ENCODE measurements at places on chromosomes 2 and 18.
A peak's percentile ranks its signal among the peaks of the same experiment; 100 is the strongest.

DNA sequence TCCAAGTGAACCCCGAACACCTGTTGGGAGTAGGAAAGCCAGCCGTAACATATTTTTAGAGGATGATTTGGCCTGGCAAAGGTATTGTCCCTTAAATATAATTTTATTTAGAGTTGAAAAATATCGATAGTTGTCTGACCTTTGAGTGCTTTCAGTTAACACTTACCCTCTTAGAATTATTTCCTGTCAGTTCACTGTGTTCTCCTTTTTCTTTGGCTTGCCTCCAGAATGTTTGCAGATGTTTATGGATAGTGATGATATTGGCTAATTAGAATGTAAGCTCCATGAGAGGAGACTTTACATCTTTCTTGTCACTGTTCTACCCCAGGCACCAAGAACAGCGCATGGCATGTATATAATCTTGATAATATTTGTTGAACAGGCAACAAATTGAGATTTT, 19.8 kb downstream of the PIKFYVE start:
- DNase-seq = no peak

DNA sequence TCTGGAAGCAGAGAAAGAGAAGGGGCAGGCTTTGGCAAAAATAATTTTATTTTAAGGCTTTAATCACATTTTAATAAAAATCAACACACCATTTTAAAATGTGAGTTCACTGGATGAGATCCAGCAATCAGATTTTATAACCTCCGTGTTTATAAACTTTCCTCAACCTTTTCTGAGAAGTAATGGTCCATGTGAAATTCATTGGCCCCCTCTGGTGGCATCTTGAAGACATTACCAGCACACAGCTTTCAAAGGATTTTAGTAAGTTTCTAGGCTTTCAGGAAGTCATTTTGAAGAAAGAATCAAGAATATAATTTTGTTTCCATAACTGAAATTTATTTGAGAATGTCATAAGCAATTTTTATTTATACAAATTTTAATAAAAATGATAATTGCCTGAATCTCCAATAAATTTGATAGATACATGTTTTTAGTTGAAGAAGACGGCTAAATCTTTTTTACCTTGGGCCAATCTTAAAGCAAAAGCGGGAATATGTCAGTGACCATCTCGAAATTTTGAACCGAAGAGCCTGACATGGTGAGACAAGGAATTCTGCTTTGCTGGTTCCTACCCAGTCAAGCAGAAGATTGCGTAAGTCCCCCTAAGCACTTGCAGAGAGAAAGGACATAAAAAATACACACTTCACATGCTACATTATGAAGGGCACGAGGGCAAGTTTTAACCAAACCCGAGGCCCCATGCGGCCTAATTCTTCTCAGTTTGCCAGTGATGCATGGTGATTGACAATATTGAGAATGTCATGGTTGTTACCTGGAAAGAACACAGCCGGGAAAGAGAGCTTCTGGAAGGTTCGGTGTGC, 128.4 kb upstream of the CBLN2 start:
- peak; percentile 43 for DNase-seq

DNA sequence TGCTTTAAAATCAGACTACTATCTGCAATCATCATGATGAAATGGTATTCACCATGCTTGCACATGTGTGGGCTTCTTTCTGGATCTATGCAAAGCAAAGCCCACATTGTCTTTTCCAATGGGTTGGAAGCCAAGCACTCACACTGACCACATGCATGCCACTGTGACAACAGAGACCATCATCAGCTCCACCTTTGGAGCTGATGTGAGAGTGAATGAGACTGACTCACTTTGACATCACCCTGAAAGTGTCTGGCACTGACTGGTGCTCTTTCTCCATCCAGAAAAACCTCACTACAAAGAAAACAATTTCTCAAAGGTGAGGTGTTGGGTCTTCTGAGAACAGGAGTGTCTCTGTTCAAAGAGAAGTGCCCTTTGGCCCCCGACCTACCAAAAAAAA, 4.7 kb downstream of the MYO5B start:
- no peak for DNase-seq

DNA sequence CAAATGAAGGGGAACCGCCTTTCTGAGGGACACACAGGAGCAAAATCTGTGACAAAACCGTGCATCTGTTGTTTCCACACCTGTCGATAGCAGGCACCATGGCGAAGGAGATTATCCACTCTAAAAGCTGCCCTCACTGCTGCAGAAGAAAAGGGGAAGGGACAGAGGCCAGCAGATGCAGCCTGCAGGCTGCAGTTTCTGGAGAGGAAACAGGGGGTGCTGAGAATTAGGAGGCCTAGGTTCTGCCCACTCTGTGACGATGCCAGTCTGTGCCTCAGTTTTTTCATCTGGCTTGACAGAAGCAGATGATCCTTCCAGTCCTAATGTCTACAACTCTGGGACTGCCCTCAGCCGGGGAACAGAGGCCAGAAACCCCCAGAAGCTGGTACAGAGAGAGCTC, 17.7 kb downstream of the PAX8 start:
- DNase-seq = no peak

DNA sequence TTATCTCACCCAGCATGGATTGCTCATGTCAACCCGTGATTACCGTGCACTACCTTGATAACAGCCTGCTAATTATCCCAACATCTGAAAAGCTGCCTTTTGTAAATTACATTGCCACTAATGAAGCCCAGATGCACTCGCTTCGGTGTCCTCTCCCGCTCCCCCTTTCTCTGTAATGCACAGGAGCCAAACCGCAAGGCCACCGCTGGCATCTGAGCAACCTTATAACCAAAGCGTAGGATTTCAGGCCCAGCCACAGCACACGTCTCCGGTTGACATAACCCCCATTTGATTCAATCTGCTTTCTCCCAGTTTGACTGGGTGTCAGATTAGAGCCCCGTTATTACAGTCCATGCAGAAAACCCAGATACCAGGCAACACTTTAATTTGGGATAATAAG, 341.2 kb downstream of the ALK start:
- no peak for DNase-seq

- peak; percentile 60 for DNase-seq
Measured at GRCh38 chr2:38155-38554, 8.2 kb downstream of the FAM110C start.

GRCh38 chr2:3741867-3742602, 38.7 kb downstream of the DCDC2C start:
- no peak for DNase-seq

DNA sequence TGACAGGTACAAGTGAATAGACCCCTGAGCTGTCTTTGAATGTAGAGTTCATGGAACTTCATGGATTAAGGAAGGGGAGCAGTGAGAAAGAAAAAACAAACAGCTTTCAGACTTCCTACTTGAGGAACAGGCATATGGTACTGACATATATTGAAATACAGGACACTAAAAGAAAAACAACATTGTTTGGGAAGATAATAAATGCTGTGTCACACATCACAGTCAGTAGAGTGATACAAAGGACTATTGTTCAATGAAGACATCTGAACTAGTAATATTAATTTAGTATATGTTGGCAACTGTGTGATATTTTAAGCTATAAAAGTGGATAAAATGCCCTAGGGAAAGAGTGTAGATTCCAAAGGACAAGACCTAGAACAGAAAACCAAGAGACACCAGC, 3.3 kb downstream of the DSC2 start:
- no peak for DNase-seq

- no peak for DNase-seq
Measured at GRCh38 chr2:141887363-141887762, 243.5 kb downstream of the LRP1B start.

GRCh38 chr18:10926621-10927161, 222.7 kb downstream of the PIEZO2 start:
- no peak for DNase-seq

DNA sequence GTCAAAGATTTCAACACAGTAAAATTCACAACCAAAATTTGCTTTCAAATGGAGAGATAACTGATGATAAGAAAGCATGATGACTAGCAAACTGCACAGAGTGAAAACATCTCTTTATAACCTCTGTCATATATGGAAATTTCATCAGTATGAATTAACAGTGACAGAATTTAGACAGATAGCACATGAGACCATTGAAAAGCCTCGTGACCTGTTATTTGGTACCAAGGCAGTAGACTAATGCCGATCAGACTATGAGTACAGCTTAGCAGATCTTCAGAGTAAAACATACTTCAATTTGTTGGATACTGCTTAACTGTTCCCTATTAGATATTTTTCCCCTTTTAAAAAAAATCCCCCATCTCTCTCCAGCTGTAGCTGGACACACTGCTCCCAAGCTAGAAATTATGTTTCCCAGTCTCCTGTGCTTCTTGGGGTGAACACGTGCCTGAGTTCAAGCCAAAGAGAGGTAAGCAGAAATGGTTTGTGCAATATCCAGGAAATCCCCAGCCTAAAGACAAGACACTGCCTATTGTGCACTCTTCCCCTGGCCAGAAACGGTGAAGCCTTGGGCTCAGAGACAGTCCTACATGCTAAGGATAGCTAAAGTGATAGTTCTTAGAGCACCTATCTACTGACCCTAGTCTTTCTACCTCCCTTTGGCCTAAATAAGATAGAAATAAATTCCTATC, 256.1 kb downstream of the NCKAP5 start:
- no peak for DNase-seq

- DNase-seq = no peak
Measured at GRCh38 chr2:85049236-85049635, 78.3 kb downstream of the KCMF1 start.

GRCh38 chr18:55422456-55423180, 165.4 kb downstream of the TCF4 start:
- no peak for DNase-seq

GRCh38 chr2:95048825-95049682, 23.5 kb downstream of the MAL start:
- no peak for DNase-seq

GRCh38 chr2:64792995-64793639, 139.4 kb upstream of the SERTAD2 start:
- DNase-seq = peak; percentile 27

DNA sequence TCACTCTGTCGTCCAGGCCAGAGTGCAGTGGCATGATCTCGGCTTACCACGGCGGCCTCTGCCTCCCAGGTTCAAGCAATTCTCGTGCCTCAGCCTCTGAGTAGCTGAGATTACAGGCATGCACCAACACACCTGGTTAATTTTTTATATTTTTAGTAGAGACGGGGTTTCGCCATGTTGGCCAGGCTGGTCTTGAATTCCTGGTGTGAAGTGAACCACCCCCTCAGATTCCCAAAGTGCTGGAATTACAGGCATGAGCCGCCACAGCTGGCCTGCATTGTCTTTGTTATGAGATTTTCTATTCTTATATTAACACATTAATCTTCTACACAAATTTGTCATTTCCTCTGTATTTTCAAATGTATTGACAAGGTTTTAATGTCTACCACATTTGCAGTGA, 75.2 kb downstream of the SEPTIN10 start:
- peak; percentile 24 for DNase-seq

DNA sequence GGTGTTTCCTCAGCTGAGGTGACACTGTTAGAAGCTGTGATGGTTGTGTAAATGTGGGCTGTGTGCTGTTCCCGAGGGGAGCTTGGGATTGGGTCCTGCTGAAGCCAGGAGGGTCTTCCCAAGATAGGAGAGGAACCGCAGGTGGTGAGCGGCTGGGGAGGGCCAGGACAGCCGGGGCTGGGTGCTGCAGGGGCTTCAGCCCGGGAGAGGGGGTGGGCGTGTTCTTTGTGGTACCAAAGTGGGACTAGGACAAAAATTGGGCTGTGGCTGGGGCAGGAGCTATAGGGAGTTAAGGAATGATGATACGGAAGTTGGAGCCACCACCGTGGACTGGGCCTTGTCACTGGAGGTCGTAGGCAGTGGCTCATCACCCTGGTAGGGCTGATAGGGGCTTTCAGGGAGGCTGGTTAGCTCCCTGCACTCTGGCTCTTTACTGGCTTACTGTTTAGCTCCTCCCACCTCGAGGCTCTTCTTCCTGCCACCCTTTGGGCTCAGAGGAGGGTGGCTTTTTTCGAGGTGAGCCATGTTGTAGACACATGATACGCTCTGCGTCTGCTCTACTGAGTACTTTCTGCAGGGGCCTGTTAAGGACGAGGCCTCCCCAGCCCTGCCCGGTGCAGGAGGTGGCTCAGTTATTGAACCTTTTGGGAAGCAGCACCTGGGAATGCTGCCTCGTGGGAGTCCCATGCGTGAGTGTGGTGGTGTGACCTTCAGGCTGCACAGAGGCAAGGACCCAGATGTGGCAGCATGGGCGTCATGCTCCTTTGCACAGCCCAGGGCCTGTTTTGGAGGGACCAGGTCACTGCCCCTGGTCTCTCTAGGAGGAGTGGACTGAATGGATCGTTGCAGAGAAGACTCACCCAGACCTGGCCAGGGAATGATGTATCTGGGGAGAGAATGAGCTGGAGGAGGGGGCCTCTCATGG, 21.6 kb downstream of the ASB1 start:
- no peak for DNase-seq

- no peak for DNase-seq
Measured at GRCh38 chr2:54738281-54738680, 14.8 kb downstream of the EML6 start.

DNA sequence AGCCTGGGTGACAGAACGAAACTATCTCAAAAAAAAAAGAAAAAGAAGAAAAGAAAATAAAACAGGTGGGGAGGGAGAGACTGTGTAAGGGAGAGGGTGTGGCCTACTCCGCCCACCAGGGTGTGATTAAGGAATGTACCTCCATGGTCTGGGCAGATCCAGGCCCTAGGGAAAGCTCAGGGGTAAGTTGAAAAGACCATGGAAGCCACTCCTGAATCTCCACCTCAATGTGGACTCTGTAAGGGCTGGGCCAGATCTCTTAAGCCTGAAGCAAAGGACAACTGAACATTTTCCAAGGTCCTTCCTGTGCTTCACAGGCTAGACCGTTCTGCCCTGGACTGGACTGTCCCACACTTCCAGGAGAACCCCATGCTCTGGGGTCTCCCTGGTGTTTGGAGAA, 9.7 kb upstream of the ATG16L1 start:
- no peak for DNase-seq

DNA sequence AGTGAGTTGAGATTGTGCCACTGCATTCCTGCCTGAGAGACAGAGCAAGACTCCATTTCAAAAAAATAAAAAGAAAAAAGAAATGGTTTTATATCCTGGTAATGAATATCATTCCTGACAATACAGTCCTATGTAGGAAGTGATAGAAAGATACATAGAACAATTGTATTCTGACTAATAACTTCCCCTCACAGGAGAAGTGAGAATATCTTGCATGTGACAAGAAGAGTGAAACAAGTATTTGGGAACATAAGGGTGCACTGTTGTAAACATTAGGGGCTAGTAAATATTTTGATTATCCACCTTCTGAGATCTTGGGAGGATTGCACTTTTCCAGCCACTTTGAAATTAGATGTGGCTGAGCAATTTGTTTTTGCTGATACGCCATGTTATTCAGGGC, 40.7 kb downstream of the KLHL14 start:
- DNase-seq = no peak

DNA sequence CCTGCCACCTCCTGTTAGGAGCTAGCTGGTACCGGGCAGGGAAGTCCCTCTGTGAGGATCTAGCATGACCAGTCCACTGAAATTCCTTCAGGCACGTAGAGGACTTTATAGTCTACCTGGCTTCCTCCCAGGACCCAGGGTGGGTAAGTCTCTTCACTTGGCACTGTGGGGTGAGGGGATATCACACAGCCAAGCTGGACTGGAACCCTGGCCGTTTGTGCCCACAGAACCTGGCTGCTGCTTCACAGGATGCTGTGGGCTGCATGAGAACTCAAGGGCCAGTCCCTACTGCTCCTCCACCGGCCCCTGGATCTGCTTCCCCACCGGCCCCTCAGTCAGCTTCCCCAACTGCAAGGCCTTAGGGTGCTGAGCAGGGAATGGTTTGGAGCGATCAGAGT, 35.8 kb downstream of the HS1BP3 start:
- DNase-seq = no peak

Measured in ACHN (cell line).